CD4-positive, alpha-beta T cell treated with Interleukin-6 for 4 hours (primary cell): ENCODE measurements at places on chromosomes 7 and 10.

DNA sequence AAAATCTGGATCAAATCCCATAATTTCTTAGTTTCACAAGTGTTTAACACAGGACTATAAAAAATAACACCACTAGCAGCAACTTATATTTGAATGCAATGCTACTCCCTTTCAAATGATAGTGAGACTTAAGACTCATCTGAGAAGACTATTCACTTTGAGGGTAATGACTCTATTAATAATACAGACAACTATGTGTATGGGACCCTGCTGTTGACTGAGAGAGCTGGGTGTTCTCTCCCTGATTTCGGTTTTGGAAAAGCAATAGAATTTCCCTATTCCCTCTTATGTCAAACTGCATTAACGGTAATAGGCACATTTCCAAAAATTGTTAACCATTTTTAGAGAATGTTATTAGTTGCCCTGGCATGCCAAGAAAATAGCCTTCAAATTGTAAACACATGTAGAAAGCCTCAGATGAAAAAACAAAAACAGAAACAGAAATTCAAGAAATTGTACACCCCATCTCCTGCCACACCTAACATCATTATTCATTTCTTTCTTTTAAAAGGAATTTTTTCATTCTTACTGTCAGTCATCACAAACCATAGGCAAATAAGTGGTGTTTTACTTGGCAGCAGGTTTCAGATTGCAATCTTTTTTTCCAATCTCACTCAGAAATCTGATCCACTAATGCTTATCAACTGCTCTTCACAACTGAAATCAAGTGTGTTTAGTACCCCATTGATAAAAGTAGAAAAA lies 153.7 kb downstream of the TFPI2 start:
- DNase-seq, result no peak

- DNase-seq, result no peak
Measured at GRCh38 chr7:696812-697551, 29.5 kb upstream of the DNAAF5 start.

GRCh38 chr10:4038000-4038399 lies 253.0 kb upstream of the KLF6 start:
- DNase-seq, result no peak

DNA sequence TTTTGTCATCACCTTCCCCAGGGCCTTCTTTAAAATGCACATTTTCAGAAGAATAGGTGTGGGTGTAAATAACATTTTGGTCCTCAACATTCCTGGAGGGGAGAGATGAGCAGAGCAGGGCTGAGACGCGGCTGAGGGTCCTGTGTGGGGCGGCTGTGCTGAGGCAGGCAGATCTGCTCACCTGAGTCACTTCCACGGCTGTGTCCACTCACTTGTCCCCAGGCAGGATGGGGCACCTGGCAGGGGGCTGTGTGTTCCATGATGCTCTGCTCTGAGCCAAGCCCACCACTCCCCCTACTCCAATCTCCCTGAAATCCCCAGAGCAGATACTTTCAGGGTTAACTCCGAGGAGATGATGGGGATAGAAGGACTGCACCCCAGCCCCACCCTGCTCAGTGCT lies 93.8 kb downstream of the GLRX3 start:
- DNase-seq, result no peak

DNA sequence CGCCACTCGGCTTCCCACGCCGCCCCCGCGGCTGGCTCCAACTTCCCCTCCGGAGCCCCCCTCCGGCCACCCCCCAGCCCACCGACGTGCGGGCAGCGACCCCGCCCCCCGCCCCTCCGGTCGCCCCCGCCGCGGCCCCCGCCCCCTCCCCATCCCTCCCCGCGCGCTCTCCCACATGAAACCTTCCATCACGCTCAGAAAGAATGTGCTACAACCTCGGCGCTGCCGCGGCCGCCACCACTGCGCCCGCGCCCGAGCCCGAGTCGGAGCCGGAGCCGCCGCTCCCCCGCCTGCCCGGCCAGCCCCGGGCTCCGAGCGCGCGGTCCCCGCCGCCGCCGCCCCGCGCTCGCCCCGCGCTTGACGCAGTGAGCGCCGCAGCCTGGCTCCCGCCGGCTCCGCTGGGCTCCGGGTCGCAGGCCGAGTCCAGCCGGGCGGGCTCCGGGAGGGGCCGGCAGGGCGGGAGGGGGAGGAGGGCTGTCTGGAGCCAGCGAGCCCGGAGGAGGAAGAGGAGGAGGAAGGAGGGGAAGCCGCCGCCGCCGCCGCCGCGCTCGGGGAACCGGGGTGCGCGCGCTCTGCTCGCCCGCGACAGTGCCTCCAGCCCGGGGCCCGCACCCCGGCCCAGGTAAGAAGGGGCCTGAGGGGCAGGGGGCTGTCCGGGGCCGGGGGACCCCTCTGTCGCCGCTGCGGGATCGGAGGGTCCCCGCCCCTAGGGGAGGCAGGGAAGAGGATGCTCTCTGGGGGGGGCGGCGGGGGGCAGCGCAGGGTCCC lies 4.3 kb upstream of the ELFN1 start:
- no peak for DNase-seq

DNA sequence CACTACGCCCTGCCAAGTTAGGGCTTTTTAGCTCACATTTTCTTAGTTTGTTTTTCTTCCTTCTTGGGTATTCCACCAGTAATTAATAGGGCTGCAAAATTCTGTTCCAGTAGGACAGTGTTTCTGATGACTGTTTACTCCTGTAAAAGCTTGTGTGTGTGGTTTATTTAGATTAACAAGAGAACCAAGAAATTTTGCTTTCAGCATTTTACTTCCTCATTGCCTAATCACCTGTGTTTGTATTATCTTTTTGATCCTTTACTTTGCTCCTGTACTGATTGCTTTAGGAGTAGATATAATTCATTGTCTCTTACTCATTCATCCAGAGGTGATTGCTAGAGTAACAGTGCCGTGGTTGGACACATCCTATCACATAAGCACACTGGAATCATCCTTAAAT lies 27.7 kb downstream of the TDRD1 start:
- DNase-seq, result no peak

DNA sequence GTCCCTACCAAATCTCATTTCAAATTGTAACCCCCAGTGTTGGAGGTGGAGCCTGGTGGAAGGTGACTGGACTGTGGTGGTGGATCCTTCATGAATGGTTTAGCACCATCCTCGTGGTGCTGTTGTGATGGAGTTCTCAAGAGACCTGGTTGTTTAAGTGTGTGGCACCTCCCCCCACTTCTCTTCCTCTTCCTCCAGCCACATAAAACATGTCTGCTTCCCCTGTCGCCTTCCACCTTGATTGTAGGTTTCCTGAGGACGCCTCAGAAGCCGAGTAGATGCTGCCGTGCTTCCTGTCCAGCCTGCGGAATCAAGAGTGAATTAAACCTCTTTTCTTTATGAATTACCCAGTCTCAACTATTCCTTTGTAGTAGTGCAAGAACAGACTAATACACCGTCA lies 21.0 kb downstream of the GRB10 start:
- peak; percentile 24 for DNase-seq

DNA sequence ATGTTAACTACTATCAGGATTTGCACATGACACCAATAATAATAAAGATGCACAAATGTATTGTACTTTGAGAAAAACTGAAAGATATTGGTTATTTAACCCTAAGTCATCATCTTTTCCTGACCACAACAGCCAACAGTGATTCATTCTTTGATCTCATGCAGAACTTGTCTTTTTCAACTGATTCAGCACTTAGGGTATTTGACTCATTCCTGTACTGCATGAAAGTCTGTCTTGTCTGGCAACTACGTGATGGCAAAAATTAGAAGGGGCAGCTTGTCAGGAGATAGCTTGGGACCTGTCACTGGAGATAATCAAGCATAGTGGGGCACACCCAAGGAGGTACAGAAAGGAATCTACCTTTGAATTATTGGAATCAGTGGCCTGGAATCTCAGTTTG lies 77.8 kb upstream of the LRRC17 start:
- no peak for DNase-seq

- DNase-seq, result no peak
Measured at GRCh38 chr7:143484119-143484518, 6.4 kb downstream of the TAS2R41 start.

DNA sequence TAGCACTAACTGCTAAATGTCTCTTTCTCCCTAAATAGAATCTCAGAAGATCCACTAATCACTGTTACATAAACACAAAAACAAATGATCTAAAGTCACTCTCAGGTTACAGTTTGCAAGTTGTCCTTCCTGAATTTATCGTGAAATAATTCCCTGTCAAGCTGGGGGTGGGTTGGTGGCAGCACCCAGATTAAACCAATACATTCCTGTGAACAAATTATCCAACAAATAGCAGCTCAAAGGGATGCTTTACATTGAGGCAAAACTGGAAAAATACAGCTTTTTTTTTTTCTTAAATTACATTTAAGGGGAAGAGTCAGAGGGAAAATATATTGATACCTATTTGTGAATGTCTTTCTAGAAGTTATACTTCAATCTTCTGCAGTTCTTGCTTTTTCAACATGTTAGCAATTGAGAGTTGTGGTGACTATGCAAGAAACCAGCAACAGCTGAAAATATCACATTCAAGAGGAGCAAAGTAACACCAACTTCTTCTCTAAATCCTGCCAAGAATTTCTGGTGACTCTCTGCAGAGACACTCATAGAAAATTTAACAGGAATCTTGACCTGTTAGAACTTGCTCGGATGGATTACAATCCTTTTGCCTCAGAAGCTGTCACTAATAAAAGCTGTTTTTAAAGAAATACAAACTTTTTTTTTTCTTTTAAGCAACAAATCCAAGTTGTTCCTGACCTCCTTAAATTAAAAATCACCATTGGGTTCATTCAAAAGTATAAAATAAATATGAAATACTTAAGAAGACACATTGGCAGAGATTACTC lies 18.9 kb downstream of the LMOD2 start:
- no peak for DNase-seq

- no peak for DNase-seq
Measured at GRCh38 chr7:20393616-20394015, 62.9 kb downstream of the ITGB8 start.

- no peak for DNase-seq
Measured at GRCh38 chr10:131790021-131790420, 110.8 kb upstream of the PPP2R2D start.

DNA sequence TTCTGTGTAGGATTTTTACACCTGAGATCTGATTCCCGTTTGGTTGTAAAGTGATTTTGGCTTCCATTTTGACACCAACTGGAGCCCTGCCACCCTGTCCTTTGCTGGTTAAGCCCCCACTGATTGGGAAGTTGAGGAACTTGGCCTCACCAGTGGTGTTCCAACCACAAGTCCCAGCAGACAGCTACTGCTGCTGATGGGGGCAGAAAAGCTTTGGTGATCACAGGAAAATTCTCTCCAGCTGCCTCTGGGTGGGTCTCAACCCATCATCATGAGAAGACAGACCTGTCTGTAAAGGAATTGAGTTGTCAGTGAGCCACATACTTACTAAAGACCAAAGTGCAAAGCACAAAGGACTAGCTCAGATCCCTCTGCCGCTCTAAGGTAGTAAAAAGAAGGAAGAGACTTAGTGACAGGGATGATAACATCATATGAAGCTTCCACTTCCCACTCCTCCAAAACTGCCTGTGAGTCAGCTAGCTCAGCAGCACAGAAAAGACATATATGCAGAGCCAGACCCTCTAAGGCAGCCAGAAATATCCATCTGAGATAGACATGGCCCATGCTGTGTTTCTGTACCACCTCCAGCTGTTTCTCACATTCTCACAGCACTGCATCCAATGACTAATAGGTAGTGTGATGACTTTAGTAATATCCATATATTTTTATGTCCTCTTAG lies 22.4 kb upstream of the LRRC17 start:
- DNase-seq, result no peak

DNA sequence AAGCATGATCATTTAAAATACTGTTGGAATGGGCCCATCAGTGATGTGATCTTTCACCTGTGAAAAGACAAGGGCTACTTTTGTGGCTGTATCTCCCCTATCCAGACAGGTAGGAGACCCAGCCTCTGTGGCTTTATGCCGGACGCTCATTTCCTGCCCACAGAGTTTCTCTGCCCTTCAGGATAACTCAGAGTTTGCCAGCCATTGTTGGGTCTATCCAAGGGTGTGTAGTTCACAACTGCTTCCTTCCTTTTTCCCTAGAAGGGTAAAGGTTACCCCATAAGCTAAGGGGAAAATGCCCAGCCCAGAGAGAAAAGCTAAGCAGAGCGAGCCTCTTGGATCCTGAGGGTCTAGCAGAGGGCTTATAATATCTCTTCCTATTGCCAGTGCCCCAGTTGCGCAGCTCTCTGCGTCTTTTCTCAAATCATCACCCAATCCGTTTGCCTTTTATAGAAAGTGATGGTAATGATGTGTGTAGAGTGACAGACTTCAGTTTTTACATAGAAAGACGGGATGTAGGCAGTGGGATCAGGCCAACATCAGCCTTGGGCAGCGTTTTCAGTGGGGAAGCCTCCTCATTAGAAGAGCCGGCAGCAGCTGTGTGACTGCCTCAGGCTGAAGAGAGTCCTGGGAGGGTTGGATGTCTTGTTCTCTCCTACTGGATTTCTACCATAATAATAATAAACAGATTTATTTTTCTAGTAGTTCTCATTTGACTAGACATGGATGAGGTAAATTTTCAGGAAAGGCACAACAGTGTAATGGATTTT lies 80.5 kb downstream of the MET start:
- DNase-seq, result no peak
